ENCODE measurements at places on chromosomes 5 and 9. TPM values are rescaled to one million over a fixed set of nuclear protein-coding genes. Genes with fewer than 3 reads are reported as not detected.

RC3H2 gene
- 61.3 TPM for total RNA-seq

NSD1 gene
- 168 TPM for total RNA-seq

- DNase-seq, result no peak
Measured at GRCh38 chr5:14364096-14364495, 217.5 kb upstream of the OTULINL start.

DNA sequence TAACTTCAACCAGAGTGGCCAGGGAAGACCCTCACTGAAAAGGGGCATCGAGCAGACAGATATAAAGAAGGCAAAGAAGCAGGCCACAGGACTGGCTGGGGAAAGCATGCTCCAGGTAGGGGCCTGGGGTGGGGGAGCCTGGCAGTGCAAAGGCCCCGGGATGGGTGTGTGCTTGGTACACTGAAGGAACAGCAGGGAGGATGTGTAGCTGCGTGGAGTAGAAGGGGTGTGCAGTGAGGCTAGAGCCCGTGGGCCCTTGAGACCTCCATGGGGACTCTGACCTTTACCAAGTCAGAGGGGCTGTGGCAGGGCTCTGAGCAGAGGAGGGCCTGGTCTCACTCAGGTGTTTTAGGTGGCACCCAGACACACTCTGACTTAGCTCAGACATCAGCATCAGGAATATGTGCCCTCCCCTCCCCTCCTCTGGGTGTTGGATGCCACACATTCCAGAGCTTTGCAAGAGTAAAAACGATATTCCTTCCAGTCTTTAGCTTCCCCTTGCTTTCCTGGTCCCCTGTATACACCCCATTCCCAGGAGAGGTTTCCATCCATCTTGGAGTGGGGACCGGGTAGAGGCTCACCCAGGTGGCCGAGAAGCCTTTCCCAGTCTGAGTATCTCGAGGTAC is 7.6 kb downstream of the TRIM7 start:
- DNase-seq, result no peak

- DNase-seq, result no peak
Measured at GRCh38 chr5:67910546-67910945, 305.0 kb upstream of the PIK3R1 start.

GRCh38 chr5:59038798-59039295 is 456.0 kb downstream of the RAB3C start:
- no peak for DNase-seq

- no peak for DNase-seq
Measured at GRCh38 chr9:129606161-129607026, 14.5 kb downstream of the C9orf50 start.

PCDHGA6 gene
- total RNA-seq, result 0.80 TPM

- DNase-seq, result no peak
Measured at GRCh38 chr5:119789406-119790117, 160.2 kb downstream of the FAM170A start.

- DNase-seq, result no peak
Measured at GRCh38 chr9:37060833-37061232, 26.8 kb upstream of the PAX5 start.

DNA sequence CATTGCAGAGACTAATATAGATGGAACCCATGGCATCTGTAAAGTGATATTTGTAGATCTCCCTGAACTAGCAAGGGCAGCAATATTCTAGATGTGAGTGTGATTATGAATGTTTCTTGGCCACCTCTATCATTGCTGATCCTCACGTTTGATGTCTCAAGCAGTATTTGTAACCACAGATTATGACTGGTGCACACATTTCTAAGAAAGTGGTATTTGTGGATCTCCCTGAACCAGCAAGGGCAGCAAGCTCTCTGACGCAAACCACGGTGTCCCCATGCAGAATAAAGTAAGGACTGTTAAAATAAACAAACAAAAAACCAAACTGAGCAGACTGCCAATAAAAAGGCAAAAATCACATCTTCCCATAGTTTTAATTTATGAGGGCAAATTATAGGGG is 301.3 kb downstream of the CSNK1G3 start:
- no peak for DNase-seq

DNA sequence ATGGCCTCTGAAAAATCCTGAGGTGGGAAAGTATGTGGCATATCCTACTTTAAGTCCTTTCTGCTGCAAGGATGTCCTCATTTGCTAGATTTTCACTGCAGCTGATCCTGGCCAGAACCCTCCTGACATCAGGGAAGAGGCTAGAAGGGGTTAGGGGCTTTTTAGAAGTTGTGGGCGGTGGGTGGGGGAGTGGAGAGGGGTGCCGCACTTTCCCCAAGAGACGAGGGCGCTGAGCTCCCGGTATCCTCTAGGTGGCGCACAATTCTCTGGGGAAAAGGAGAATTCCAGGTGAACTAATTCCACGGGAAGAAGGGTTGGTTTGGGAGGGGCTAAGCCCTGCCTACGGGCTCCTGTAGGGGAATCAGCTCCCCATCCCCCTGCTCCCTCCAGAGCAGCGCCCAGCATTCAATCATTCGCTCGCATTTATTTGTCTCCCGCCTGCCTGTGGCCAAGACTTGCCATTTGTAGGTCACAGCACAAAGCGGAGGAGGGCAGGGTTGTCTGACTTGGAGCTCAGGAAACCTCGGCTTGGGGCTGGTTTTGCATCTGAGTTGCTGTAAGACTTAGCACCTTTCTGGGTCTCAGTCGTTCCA is 42.9 kb upstream of the HAND1 start:
- DNase-seq, result peak; percentile 74

DNA sequence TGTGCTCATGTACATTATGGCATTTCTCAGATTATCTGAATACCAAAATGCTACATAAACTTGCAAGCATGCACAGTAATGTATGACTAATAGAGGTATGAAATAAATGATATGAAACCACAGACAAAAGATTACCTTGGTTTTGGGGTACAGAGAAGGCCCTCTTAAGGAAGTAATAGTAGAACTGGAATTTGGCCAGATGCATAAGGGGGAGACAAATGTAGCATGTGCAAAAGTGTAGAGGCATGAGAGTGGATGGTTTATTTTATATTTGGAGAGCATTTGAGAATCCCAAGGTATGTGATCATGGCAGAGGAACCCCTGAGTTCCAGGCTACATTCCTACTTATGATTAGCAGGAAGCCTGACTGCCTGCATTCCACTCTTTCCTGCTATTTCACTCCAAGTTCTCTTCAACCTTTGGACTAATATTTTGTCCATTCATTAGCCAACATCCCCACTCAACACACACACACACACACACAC is 74.2 kb downstream of the MAMDC2 start:
- DNase-seq, result no peak

DNA sequence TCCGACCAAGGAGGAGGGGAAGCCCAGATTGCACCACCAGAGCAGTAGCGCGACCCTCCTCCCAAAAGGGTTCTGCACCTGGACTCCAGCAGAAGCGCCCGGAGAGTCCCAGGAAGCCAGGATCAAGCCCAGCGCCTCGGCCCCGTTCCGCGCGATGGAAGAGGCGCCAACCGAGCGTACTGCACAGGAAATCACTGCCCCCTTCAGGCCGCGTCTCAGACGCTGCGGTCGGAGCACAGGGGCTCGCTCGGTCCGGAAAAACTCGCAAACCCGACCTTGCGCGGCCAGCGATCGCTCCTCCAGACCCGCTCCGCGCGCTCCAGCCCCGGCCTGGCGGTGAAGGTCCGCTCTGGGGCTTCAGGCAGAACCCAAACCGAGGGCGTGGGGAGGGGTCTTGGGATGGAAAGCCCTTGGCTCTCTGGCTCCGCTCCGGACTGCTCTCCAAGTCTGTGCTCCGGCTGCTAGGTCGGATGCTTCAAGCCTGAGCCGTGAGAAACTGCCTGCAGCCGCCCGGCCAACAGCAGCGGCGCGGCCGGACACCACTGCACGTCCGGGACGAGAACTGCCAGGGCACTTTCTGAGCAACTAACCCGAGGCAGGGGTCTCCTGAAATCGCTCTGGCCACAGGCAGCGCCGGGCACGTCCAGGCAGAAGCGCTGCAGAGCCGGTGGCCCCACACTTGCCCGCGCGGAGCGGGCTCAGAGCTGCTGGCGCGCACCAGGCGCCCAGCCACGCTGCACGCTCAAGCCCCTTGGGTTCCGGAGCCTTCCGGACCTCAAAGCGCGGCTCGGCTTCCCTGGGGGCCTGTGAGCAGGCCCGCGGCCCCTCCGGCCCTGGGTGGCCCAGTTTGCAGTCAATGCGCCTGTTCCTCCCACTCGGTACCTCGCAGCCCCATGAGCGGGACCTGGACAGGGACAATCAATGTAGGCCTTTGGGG is 1.3 kb downstream of the GABBR2 start:
- peak; percentile 69 for DNase-seq

GRCh38 chr5:1908931-1909330 is 26.2 kb upstream of the IRX4 start:
- DNase-seq, result no peak

GRCh38 chr5:124590686-124591085 is 155.8 kb downstream of the ZNF608 start:
- DNase-seq, result no peak

GRCh38 chr9:85543196-85543595 is 198.6 kb downstream of the AGTPBP1 start:
- DNase-seq, result no peak

DNA sequence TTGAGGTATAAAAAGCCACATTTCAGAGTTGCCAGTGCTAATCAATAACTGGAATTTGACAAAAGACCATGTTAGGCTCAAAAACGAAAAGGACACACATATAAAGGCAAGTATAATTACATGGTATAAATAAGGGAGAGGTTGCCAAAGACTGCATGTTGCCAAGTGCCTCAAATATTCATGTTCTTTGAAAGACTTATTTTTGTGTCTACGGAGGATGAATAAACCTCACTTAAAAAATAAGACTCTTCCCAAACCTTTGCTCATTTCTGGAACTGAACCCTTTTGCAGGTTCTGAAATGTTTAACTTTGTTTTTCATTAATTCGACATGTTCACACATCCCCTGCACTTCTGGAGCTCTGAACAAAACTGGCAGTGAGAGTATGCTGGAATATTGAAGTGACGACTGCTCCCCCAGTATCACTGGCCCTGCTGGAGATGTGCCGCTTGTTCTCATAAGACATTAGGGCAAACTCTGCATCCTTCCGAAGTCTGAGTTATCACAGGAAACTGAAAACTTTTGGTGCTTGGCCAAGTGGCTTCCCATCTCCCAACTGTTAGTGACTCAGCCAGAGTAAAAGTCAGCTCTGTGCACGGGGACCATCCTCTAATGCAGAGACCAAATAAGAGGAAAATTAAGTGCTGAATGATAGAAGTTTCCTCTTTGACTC is 336.8 kb downstream of the GLIS3 start:
- no peak for DNase-seq

- DNase-seq, result no peak
Measured at GRCh38 chr9:108209132-108209685, 646.6 kb downstream of the ACTL7B start.

- DNase-seq, result no peak
Measured at GRCh38 chr5:180910182-180910581, 11.2 kb downstream of the BTNL8 start.

DNA sequence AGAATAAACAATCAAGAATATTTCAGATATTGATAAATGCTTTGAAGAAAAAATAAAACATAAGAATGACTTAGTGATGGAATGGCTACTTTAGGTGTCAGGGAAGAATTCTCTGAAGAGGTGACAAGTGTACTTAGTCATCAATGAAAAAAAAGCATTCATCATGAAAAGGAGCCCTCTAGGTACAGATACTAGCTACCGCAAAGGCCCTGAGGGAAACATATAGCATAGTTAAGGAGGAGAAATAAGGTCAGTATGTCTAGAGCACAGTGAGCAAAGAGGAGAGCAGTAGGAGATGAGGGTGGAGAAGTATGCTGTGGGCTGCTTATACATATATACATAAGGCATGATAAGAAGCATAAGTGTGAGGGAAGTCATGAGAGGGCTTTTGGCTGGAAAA is 41.8 kb downstream of the CSF2 start:
- DNase-seq, result no peak

DNA sequence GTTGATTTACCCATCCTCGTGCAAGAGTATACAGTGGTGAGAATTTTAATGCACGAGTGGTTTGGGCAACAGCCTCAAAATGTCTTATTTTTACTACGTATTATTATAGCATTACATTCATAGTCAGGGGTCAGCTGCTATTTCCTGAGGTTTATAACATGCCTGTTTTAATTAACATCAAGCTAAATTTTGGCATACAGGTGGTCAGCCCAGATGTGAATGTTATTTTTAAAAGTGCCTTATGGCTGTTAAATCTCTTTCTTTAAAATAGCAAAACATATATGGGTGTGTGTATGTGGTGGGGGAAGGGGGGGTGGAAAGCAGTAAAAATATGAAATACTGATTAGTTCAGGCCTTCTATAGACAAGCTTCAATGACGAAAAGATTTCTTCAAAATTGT is 424.5 kb upstream of the CLINT1 start:
- no peak for DNase-seq

- DNase-seq, result no peak
Measured at GRCh38 chr9:95305770-95306492, 11.6 kb downstream of the FANCC start.

DNA sequence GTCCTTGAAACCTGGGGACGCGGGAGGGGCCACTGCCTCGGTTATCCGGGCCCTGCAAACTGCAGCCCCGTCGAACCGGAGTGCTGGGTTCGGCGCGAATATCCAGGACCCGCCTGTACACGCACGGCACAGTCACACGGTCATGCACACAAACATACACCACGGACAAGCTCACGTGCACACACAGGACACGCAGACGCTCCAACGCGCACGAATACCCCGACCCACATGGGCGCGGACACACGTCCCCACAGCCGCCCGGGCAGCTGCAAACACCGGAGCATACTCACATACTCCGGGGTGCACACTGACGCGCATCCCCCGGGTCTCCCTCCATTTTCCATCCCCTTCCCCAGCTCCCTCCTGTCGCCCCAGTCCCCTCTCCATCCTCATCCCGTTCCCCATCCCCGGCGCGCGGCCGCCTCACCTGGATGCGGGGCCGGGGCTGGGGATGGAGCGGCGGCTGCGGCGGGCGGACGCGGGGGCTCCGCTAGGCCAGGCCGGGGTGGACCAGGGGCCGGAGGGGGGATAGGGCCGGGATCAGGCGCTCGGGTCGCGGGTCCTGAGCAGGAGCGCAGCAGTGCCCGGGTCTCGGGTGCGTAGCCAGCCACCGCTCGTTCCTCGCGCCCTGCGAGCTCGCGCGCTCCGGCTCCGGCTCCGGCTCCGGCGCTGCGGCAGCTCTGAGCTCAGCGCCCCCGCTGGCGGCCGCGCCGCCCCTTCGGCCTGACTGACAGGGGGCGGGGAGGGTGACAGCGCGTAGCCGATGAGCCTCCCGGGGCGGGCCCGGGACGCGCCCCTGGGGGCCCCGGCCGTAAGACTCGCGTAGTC is at the start of the genes EIF4E1B and SNCB:
Gene EIF4E1B, plus strand, starts transcription at position 823 of the 828 bp plus-strand sequence. CDS start 12,113 bp downstream, outside the sequence.
Gene SNCB, minus strand, starts transcription at position 682 of the 828 bp plus-strand sequence. CDS start 880 bp downstream, outside the sequence.
- DNase-seq, result peak; percentile 32

GRCh38 chr5:77518304-77518703 is 26.2 kb upstream of the WDR41 start:
- DNase-seq, result no peak

NSA2 gene
- 74.8 TPM for total RNA-seq

- DNase-seq, result no peak
Measured at GRCh38 chr5:179326122-179326927, 18.9 kb downstream of the ADAMTS2 start.

GRCh38 chr5:53508125-53508524 is 27.7 kb downstream of the FST start:
- DNase-seq, result no peak

PCDHGA8 gene
- 1.5 TPM for total RNA-seq

DNA sequence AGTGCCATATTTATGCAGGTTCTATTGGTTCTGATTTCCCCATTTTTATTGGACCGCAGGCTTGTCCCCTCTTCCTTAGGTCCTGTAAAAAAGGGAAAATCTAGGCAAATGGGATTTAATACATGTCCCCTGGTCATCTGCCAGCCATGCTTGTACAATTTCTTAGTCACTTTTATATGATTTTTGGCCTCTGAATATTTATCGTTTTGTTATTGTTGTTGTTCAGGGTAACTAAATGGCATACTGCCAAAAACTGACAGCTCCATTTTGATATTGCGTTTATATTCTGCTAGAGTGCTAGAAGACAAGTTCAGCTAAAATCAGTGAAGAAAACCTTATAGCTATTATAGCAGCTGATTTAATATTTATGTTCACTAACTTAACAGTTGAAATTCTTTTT is 770.2 kb upstream of the FAM174A start:
- DNase-seq, result no peak
